ENCODE measurements at places on chromosomes 3 and 15.

DNA sequence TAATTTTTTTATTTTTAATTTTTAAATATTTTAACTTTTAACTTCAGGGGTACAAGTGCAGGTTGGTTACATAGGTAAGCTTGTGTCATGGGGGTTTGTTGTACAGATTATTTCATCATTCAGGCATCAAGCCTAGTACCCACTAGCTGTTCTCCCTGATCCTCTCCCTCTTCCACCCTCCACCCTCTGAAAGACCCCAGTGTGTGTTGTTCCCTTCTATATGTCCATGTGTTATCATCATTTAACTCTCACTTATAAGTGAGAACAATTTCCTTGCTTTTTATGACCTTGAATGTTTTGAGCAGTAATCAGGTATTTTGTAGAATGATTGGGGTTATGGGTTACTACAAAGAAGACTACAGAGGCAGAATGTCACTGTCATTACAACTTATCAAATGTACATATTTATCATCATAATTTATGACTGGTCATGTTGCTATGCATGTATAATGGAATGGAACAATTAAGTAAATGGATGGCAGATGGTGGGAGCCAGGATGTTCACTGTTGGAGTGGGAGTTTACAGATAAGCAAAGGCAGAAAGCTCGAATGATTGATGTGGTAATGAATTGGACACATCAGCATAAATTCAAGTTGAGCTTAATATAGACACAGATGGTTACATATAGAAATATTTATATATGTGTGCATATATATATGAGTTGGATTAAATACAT, 563.8 kb upstream of the ROBO1 start:
- DNase-seq, result no peak

GRCh38 chr3:5092018-5092417, 30.1 kb upstream of the ARL8B start:
- no peak for DNase-seq

GRCh38 chr3:188108703-188109412, 45.1 kb upstream of the LPP start:
- DNase-seq, result no peak

DNA sequence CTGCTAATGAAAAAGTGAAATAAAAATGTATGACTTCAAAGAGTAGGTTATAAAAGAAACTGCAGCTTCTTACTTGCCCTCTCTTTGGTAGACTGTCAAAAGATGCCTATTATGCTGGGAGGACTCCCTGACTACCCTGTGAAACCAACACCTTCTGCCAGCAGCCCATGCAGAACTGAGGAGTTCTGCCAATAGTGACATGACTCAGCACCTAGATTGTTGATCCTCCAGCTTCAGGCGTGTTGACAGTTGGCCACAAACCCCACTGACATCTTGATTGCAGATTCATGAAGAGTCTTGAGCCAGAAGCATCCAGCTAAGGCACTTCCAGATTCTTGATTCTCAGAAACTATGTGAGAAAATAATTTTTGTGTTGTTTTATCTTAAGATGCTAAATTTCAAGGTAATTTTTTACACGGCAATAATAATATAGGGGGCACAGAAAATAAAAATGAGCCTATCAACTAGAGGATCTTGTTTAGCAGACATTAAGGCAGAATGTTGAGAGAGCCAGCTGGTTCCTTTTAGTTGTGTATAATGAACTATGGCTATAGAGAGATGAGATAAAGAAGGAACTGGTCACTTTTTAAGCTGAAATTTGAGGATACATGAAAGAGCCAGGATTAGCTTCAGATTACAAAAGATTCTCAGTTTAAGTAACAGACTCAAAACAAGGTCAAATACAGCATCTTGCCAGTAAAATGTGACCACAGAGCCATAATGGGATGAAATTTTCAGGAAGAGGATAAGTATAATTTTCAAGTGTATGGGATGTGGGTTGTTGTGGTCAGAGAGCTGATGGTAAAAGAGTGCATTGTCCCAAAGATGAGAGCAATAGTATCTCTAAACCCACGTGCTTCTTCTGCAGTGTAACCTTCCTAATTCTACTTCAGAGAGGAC, 588.7 kb upstream of the CBLB start:
- DNase-seq, result peak; percentile 33

DNA sequence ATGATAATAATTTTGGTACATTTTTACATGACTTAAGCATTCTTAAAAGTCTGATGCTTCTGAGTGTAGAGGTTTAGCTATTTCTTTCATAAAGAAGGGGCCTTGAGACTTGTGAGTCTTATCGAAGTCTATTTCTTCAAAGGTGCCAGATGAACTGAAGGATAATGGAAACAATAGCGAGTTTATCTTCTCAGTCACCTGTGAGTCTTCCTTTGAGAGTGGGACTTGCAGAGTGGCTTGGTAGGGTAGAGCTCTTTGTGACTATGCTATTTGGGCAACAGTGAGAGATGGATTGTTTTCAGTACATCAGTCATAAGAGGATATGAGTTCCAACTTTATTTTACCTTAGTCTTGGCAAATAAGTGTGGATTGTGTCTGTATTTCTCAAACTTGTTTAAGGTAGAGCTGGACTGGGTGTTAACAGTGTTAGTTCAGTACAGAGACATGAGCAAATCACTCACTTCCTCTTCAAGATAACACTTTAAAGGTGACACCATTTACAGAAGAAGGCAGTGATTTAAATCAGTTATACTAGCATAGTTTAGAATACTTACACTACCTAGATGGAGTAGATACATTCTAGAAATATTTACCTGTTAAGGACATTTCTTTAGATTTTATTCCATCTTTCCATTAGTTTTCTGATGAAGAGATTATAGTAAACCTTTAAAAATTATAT, 3.2 kb downstream of the AKAP13 start:
- no peak for DNase-seq

GRCh38 chr3:51721062-51721745, 14.3 kb downstream of the GRM2 start:
- no peak for DNase-seq

DNA sequence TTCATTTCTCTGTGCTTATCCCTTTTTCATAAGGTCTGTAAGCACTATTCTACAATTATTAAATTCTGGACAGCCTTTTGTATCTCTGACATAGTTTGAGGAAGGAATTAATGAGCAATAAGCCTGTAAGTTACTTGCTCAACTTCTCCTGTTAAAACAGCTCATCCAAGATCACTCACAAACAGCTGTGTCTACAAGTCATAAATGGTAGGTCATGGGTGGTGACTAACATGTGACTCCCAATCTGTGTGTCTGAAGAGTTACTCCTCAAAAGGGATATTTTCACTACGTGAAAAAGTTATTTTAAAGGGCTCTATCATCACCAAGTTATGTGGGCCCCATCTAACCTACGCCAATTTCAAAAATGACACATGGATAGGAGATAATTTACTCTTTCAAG, 145.2 kb upstream of the CBLB start:
- no peak for DNase-seq

GRCh38 chr3:480070-480469, 283.5 kb downstream of the CHL1 start:
- no peak for DNase-seq

- DNase-seq, result no peak
These were observed 214.0 kb downstream of the KLF13 start for GRCh38 chr15:31540633-31541032.

DNA sequence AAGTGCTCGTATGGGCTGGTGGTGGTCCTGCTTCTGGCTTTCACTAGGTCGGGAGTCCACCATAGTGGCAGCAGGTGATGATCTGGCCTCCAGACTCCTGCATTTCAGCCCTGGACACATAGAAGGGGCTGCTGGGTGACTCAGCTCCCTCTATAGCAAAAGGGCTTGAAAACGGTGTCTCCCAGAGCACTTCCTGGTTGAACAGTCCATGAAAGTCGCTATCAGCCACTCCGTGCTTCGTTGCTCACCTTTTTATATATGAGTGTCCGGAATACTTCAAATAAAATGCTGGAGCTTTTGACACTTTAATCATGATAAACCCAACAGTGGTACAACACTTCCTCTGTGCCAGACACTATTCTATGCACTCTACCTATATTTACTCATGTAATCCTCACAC, 213.2 kb downstream of the PDZRN3 start:
- DNase-seq, result no peak

- no peak for DNase-seq
These were observed 42.0 kb downstream of the NUP210 start for GRCh38 chr3:13378155-13378554.

GRCh38 chr3:89787485-89787884, 680.1 kb downstream of the EPHA3 start:
- no peak for DNase-seq

GRCh38 chr15:101256757-101257156, 4.9 kb upstream of the CHSY1 start:
- no peak for DNase-seq

GRCh38 chr15:34795267-34796081, at the start of gene ACTC1:
Gene ACTC1 (minus strand): TSS chr15:34795549. CDS start chr15:34794808, 741 bp downstream.
- peak; percentile 9 for DNase-seq

GRCh38 chr3:136297826-136298225, 47.7 kb downstream of the PCCB start:
- DNase-seq, result no peak

DNA sequence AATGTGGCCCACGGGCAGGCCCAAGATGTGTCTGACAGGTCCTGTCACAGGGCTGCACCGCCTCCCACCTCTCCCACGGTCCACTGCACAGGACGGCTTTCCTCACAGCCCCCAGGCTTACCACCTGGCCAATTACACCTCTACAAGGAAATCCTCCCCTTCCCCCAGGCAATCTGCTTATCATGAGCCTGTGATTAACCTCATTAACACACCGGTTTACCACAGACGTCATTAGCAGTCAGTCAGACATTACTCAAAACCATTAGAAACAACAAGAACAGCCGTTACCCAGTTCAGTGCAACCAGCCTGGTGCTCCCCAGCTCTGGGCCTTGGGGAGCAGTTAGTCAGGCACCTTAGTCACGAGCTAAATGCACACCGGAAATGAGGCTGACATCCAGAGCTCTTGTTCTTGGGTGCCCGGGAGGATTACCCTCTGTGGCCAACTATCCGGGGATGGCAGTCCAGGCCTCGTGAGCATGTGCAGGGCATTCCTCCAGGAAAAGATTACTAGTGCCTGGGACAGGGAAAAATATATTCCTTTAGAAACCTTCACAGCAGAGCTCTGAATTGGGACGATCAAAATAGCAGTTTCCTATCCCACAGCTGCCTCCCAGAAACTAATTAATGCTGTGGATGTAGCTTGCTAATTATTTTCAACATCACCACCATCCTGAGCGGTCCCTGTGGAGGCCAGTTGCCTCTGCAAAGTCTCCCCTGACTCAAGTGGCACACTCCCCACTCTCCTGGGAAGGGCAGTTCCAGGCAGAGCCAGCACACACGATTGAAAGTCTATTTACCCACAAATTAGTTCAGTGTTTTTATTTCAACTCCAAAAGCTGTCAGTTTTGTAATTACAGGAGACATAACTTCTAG, 117.4 kb upstream of the ZBED2 start:
- DNase-seq, result no peak

- no peak for DNase-seq
These were observed 270.9 kb downstream of the ERC2 start for GRCh38 chr3:56197259-56197965.

DNA sequence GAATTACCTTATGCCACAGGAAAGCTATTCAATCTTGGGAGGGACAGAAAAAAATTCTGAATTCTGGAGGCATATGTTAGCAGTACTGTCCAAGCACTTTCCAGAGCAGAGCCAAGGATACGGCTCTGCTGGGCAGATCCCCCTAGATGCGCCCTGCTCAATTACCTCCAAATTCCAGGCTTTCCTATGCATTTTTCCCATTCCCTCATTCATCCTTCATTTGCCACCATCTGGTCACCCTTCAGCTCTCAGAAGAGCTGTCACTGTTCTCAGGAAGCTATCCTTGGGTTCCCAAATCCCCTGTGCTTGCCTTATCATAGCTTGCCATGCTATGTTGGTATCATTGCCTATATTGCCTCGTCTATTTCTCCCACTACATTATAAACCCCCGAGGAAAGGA, 45.2 kb downstream of the RYK start:
- DNase-seq, result no peak

GRCh38 chr3:53260286-53260785, 4.5 kb upstream of the TKT start:
- DNase-seq, result no peak

- DNase-seq, result no peak
These were observed 56.6 kb downstream of the TSC22D2 start for GRCh38 chr3:150464684-150465083.

GRCh38 chr15:48395521-48396011, 64.3 kb downstream of the DUT start:
- DNase-seq, result no peak

GRCh38 chr3:45988804-45989203, 6.8 kb downstream of the FYCO1 start:
- DNase-seq, result no peak

- no peak for DNase-seq
These were observed 33.5 kb downstream of the MLH1 start for GRCh38 chr3:37026851-37027250.

DNA sequence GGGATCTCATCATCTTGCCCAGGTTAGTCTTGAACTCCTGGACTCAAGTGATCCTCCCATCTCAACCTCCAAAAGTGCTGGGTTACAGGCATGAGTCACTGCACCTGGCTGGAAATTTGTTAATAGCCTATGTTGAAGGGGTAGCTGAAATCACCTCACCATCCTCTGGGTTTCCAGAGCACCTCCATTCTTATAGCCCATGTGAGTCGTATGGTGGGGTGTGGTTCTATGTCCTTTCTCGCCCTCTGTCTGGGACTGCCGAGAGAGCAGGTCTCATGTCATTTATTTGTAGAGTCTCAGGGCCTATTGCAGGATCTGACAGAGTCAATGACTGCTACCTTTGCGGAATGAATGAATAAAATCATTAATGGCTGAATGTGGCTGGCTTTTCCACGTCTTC, 20.9 kb downstream of the CEMIP start:
- no peak for DNase-seq

DNA sequence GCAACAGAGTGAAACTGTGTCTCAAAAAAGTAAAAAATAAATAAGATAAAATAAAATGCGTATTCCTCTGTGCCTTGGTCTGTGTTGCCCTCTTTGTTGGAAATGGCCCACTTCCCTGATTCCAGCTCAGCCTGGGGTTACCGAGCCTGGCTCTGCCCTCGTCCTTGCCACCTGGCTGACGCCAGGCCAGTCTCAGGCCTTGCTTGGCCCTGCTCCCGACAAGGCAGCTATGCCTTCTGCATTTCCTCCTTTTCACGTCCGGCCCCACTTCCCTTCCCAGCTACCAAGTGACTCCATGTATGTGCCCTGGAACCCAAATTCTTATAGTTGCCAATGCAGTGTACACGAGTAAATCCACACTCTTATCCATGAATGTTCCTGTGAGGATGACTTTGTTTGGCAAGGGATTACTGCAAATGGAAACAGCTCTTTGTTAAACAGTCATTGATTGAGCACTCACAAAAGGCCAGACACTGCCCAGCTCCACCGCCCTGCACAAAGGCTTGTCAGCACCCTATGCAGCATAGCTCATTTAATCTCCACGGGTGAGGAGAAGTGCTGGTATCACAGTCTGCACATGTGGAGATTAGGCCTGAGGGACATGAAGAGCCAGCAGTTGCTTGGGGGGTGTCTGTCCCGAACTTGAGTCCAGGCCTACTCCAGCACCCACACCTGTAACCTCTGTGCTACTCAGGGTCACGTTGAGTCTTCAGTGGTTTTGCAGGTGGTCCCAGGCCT, 25.1 kb downstream of the SPSB4 start:
- DNase-seq, result no peak
